ENCODE measurements at places on chromosomes 2 and 18.

DNA sequence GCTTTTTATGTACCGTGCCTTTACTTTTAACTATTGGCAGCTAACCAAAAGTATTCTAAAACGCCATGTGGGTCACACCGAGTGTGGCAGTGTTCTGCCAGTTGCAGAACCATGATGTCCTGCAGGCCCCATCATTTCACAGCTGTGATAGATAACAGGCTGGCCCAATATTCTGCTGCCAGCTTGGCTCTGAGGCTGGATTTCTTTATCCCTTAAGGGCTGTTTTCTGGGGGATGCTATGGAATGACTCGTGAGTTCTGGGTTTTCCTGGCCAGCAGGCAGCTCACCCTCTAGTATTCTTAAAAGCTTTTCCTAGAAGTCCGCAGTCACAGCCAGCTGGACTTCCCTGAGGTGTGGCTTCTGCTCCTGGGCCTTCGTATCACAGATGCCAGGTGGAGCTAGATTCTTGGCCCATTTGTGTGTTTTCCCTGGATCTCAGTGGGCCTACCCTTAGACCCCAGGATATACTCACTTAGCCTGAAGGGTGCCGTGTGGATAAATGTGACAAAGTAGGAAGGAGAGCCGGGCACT lies 41.0 kb downstream of the FHOD3 start:
- no peak for DNase-seq

GRCh38 chr2:39107156-39107555 lies 13.7 kb downstream of the SOS1 start:
- no peak for DNase-seq

DNA sequence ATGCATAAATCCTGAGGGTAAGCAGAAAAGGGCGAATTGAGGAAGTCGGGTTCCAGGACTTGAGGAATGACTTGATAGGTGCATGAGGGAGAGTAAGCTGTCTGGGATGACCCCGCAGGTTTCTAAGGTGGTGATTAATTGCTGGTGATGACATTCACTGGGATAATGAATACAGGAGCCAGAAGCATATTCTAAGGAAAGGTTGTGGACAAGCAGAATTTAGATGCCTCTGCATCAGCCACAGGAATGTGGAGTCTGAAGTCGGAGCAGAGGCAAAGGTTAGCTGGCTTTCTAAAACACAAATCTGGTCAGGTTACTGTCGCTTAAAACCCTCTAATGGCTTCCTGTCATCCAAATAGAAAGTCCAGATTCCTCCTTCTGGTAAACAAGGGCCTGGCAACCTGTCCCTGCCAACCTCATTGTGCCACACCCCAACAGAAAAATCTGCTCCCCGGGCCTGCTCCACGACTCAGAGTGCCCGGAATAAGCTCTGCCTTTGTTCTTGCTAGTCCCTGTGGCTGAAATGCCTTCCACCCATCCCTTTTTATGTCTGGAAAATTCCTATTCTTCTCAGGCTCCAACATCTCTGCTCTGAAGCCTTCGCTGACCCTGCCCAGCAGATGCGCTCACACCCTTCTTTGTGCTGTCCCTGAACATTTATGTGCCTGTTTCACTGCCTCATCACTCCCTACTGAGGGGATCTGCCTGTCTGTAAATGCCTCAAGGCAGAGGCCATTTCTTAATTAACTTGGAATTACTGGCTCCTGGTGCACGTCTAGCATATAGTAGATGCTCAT lies 11.3 kb upstream of the TMEM214 start:
- DNase-seq = no peak

- DNase-seq = no peak
Measured at GRCh38 chr2:95262896-95263542, 11.2 kb upstream of the PROM2 start.

DNA sequence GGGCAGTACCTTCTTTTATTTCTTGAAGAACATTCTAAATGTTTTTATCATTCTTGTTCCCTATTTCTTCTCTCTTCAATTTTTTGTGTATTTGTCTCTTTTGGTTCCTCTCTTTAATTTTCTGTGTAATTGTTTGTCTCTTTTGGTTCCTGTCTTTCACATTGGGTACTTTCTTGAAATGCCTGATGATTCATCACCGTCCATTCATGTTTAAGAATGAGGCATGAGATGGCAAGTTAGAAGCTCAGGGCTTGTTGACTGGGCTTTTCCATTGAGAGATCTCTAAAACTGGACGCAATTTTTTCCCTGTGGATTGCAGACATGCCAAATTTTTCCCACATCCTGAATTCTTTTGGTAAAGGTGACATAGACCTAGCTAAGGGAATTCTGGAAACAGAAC lies 33.7 kb upstream of the IL1R2 start:
- DNase-seq = no peak

DNA sequence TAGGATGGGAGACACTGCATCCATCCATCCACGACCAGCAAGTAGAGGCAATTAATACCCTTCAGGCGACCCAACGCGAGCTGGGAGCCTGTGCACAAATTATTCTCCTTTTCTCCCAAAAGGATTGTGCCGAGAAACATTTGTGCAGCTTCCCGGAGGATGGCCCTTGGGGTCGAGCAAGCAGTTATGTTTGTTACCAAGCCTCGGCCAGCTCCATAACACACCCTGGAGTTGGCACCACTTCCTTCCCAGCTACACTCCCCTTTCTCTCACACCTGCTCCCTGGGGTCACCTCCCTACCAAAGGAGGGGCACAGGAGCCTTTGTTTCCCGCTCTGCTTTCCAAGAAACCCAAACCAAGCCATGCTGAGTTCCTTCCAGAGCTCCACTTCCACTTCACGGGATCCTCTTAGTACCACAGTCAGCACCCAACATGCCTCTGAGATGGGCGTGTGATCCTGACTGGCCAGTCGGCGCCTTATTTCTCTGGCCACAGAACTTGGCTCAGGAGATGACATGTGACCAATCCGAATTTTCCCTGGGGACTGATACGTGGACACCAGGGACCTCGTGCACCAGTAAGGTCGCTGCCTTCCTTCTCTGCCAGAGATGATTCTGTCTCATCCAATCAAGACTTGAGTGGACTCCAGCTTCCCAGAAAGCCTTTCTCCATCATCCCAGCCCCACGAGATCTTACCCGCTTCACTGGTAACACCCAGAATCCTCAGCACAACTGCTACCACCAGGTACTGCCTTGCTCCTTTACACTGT lies 28.5 kb downstream of the GPR55 start:
- no peak for DNase-seq

- DNase-seq = no peak
Measured at GRCh38 chr2:75688196-75688595, 22.5 kb downstream of the GCFC2 start.

- DNase-seq = no peak
Measured at GRCh38 chr2:24454294-24454693, 36.8 kb upstream of the NCOA1 start.

DNA sequence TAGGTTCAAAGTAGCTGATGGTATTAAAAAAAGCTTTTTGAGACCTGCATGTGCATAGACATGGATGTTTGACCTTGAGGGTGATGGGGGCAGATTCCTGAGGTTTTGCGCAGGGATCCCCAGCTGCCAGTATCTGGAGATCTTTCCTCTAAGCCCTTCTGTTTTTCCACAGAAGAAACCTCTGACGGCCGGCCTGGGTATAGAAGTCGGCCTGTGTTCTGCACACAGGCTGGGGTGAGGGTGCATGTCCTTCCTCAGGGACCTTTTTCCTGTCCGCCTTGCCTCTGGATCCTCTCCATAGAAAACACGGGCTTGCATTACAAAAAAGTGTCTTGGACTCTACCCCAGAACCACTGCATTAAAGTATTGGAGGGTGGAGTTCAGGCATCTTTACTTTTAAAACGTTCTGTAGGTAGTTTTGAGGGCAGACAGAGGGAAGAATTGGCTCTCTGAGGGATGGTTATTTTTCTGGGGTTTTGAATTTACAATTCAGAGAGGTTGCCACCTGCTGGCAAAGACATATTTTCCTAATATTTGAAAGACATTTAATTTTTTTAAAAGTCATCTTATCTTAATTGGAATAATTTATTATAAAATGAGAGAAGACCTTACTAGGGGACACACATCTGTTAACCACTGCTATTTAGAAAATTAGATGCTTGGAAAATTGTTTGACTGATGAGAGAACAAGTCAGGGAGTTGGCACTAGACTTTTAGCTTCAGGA lies 350.6 kb downstream of the DCDC2C start:
- DNase-seq = no peak

DNA sequence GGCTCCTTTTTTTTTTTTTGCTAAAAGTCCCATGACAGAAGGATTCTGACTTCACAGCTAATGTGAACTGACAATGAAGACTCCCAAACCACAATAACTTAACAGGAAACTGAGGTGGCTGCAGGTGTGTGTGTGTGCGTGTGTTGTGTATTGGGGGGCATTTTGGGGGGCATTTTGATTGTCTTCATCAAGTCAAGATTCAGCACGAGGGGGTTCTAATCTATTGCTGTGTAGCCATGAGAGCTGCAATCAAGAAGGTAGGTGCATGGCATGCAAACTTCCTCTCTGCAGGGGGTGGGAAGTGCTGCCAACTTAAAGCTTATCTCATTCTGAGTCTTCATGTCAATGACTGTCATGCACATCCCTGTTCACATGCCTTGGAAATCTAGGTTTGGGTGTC lies 25.2 kb downstream of the SPRED2 start:
- no peak for DNase-seq

DNA sequence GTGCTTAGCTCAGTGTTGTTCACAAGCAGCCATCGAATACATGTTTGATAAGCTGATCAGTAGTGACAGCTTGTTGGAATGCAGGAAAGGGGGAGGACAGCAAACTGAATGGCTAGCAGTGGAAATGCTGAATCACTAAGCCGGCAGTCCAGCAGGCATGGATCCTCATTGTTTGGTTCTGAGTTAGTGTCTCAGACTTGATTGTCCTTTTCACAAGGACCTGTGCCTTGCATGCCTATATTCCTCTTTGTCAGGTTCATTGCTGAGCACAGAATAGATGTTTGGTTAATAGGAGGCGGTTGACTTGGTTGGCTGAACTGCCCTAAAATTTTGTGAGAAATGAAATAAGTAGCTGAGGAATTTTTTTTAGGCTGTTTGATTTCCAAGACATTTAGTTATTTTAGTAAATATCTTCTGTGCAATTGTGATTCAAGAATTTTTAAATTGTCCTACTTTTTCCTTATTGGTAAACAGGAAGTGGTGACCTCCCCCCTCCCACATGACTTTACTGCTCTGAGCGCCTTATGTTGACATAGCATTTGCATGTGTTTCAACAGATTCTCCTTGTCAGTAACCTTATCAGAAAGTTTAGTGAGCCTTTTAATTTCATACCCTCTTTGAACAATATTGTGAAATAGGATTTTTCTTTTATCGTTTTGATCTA lies 21.4 kb upstream of the STON1 start:
- no peak for DNase-seq

GRCh38 chr2:158112992-158113391 lies 11.3 kb downstream of the UPP2 start:
- no peak for DNase-seq

- DNase-seq = no peak
Measured at GRCh38 chr2:568639-569235, 108.5 kb downstream of the TMEM18 start.

GRCh38 chr2:16402891-16403290 lies 262.7 kb downstream of the CYRIA start:
- no peak for DNase-seq

GRCh38 chr2:65413610-65414009 lies 18.8 kb downstream of the SPRED2 start:
- no peak for DNase-seq

DNA sequence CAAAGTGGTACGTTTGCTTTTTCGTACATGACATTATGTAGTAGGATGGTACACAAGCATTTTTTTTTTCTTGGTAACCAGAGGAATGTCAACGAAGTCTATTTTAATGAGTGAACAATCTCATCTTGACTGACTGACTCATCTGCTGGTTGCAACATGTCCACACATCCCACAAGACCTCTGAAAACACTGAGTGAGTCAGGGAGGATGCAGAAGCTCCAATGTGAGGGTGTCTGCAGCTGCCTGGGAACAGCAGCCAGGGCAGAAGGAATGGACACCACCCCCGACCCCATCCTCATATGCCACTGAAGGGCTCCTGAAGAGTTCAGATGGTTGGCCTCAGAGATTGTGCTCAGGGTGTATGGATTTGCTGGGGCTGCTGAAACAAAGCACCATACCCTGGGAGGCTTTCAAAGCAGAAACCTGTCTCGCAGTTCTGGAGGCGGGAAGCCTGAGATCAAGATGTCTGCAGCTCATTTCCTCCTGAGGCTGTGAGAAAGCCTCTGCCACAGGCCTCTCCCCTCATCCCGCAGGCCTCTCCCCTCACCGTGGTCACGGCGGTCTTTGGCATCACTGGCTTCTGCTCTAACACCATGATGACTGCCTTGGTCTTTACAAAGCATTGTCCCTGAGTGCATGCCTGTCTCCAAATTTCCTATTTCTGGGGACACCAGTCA lies 124.6 kb downstream of the LRATD1 start:
- DNase-seq = no peak

DNA sequence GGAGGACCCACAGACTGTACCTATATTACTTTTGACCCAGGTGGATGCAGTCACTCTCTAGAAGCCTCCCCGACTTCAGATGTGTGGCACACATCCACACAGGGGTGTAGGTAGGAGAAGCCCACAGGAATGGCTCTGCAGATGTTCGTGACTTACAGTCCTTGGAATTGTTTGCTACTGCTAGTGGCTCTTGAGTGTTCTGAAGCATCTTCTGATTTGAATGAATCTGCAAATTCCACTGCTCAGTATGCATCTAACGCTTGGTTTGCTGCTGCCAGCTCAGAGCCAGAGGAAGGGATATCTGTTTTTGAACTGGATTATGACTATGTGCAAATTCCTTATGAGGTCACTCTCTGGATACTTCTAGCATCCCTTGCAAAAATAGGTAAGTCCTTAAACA lies 605 bp downstream of the SLC9A4 start:
- no peak for DNase-seq

GRCh38 chr18:54444319-54444914 lies 86.7 kb downstream of the C18orf54 start:
- no peak for DNase-seq

- no peak for DNase-seq
Measured at GRCh38 chr2:29898999-29899398, 22.4 kb downstream of the ALK start.

- no peak for DNase-seq
Measured at GRCh38 chr2:105327690-105328089, 1.8 kb downstream of the TGFBRAP1 start.

DNA sequence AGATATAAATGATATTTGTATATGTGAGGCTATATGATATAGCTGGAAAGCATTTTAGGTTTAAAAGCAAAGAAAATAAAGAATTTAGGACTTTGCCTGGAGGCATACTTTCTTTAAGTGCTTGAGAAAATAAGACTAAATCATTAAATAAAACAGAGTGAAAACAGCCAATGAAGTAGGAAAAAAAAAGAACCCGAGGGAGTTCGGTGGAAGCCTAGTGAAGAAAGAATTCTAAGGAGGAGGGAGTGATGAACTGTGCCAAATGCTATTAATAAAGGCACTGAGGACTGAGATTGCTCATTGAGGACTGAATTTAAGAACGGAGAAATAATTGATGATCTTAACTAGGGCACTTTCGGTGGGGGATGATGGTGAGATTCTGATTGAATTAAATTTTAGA lies 573.5 kb downstream of the DSC3 start:
- no peak for DNase-seq

DNA sequence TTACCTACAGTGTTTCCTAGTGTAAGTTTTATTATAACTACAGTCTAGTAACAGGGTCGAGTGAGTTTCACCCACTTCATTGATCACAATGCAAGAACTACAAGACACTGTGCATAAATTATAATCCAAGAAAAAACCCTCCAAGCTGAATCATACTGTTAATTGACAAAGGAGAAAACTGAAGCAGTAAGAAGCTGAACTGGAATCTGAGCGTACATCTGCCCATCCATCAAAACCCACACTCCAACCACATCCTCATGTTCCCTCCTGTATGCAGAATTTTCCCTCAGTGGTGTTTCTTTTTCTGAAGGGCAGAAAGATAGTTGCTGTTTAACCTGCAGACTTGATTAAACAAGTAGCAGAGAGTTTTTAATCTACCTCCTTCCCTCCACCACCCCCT lies 49.5 kb upstream of the KIDINS220 start:
- no peak for DNase-seq
